ENCODE measurements at places on chromosomes 2 and 18.

DNA sequence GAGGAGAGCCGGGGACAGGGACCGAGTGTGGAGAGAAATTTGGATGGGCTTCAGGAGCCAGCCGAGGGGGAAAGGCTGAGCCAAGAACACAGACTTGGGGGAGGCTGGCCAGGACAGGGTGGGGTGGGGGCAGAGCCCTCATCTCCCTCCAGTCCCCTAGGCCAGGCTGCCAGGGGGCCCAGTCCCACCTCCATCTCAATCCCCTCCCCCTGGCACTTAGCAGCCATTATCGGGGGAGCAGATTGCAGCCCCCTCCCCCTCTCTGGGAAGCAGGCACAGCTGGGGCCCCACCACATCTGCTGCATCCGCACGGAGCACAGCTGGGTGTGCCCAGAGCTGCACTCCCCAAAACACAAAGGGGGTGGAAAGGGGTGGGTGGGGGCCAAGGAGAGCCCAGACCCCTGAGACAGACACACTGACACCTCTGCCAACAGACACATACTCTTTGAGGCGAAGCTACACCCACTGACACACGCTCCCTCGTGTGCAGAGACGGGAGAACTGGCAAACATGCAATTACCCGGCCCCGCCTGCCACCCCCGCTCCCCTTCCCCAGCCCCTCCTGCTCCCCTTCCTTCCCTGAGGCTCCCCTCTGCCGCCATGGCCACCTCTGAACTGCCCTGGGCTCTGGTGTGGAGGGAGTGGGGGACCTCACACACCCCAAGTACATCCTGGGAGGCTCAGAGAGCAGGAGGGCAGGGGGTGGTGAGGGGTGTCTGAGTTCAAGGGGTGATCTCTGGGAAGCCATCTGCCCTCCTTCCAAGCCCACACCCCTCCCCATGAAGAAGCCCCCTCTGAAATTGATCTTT is 5.1 kb upstream of the ASIC4 start:
- no peak for DNase-seq

DNA sequence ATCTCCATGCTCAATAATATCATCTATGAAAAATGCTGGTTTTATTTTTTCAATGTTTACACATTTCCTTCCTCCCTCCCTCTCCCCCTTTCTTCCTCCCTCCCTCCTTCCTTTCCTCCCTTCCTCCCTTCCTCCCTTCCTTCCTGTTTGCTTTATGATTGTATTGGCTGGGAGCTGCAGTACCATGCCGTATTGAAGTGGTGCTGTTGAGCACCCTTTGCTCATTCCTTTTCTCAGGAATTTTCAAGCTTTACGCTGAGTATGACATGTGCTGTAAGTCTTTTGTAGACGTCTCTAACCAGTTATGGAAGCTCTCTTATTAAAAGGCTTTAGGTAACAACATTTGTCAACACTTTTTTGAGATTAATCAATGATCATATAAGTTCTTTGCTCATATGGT is 100.4 kb downstream of the SNTG2 start:
- peak; percentile 59 for DNase-seq

DNA sequence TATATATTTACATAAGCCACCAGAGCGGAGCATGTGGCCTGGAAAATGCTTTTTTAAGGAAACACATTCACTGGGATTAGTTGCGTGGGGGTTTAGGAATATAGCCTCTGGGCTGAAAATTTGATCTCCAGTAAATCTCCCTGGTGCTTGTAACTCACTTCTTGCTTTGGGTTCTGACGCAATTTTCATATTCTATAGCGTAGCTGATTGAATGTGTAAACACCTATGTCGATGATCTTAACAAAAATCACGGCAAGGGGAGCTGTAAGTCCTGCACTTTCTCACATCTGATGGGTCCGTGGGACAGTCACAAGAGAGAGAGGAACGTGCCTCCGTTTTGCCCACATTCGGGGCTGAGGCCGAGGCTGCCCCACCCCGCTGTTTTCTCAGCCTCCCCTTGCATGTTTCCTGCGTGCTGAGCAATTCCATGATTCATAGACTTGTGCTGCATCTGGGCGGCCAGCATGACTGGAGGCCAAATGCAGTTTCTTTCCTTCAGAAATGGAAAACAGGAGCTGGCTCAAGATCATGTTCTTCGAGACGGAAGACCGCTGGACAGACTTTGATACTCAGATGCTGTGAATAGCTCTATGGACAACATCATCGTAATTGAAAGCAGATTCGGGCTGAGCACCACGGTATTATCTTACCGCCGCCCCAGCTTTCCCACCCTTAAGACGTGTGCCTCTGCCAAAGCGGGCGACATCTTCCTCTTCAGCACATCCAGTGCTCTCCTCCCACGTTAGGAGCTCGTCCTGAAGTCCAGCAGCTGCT is 109.2 kb downstream of the TMEM18 start:
- DNase-seq: peak; percentile 37

GRCh38 chr2:9668687-9669345 is 38.0 kb upstream of the YWHAQ start:
- DNase-seq: no peak
